Aortic smooth muscle cell (primary cell): ENCODE measurements at places on chromosomes 2 and 18. TPM values are rescaled to one million over a fixed set of nuclear protein-coding genes. Genes with fewer than 3 reads are reported as not detected.

The NOTO gene
- not detected in 2 replicates for total RNA-seq

The CKAP2L gene
- total RNA-seq = 5.4 and 9.1 TPM in 2 replicates

The GCG gene
- not detected in 2 replicates for total RNA-seq

The SLC35G4 gene
- total RNA-seq = not detected in 2 replicates

The TEKT4 gene
- not detected in 2 replicates for total RNA-seq
